ENCODE measurements at places on chromosomes 6 and 20.

DNA sequence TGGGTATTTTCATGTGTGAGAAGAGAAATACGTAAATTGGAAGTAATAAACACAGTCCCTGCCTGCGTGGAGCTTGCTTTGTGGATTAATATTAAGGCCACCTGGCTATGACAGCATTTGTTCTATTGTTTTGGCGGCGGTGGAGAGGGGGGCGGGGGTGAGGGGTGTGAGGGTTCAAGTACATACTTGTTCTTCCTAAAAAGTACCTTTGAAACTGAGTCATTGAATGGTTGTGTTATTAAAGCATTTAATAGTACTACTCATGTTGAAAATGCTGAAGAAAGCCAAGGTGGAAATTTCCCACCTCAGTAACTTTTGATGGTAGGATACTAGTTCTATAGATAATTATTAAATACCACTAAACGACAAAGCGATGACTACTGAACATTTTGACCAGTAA is 95.0 kb downstream of the FOXC1 start:
- no peak for DNase-seq

DNA sequence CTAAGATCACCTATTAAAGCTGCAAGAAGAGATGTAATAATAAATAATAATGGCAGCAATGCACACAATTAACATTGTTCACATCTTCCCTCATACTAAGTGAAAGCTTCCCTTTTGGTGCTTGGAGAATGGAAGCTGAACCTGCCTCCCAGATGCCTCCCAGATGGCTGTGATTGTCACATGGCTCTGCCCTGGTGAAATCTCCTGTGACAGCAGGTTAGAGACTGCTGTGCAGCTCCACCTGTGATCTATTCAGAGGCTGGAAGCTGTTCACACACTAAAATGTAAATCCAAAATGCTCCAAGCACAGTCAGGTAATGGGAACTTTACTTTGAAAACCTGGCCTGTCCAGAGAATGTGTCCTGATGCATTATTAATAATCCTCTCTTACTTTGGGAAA is 41.7 kb upstream of the RGS17 start:
- DNase-seq = no peak

- DNase-seq = no peak
These were observed 348.9 kb upstream of the KCNQ5 start for GRCh38 chr6:72272958-72273357.

- no peak for DNase-seq
These were observed 5.3 kb downstream of the SOBP start for GRCh38 chr6:107495196-107495643.

- no peak for DNase-seq
These were observed 386.0 kb downstream of the SMOC2 start for GRCh38 chr6:168826726-168827585.

DNA sequence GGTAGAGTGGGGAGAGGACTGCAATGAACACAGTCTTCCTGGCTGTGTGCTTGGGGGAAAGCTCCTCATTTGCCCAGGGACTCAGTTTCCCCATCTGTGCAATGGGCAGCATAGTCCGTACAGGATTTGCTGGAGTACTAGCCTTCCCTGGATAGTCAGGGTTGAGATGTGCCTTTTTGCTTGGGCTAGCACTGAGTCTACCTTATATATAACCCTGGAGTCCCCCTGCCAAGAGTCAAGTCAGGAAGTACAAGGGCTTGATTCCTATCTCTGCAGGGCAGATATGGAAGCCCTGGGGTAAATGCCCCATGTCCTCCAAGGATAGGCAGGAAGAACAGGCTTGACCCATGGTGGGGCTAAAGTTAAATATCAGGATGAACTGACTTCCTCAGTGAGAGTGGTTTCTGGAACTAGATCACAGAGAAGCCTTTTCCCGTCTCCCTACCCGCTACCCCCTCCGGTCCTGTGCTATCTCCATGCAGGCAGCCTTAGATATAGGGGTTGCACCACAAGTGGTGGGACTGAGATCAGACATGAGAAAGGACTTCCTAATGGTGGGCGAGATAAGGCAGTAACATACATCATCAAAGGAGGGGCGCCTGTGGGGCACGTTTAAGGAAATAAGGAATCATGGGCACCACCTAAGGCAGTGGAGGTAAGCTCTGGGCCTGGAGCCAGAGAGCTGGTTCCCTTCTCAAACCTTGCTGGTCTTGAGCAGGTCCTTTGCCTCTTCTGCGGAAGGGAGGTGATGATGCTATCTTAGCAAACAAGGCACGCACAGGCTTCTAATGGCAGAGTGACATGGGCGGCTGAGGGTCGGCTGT is 157.9 kb downstream of the MRPL14 start:
- DNase-seq = no peak

- no peak for DNase-seq
These were observed 212.1 kb downstream of the BTBD9 start for GRCh38 chr6:38427492-38428210.

DNA sequence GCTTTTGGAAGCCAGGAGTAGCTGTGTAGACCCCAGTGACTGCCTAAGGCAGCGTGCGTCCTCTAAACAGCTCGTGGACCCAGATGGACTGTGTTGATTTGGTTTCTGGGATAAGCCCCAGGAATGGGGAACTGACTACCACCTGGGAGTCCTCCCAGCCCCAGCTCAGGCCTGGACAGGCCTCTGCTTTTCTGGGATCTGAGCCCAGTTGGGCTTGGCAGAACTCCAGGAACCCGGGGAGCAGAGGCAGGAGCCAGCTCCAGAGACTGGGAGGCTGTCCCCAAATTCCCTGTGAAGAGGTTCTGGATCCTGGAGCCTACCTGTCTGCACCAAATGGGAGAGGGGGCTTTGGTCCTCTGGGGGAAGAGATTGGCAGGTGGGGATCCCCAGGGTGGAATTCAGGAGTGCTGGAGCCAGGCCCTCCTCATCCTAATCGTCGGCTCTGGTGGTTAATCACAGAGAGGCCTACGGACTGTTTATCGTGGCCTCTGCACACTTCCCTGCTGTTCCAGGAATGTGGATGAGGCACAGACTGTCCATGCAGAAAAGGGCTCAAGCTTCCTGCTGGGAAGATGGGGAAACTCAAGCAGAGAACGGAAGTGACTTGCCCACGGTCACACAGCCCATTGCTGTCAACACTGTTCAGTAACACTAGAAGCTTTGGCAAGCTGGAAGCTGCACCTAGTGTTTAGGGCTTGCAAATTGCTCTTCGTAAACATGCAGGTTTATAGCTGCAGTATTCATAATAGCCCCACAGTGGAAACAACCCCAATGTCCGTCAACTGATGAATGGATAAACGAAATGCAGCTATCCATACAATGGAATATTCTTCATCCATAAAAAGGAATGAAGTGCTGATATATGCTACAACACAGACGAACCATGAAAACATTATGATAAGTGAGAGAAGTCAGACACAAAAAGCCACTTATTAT is 100.6 kb downstream of the KCNB1 start:
- DNase-seq = no peak

DNA sequence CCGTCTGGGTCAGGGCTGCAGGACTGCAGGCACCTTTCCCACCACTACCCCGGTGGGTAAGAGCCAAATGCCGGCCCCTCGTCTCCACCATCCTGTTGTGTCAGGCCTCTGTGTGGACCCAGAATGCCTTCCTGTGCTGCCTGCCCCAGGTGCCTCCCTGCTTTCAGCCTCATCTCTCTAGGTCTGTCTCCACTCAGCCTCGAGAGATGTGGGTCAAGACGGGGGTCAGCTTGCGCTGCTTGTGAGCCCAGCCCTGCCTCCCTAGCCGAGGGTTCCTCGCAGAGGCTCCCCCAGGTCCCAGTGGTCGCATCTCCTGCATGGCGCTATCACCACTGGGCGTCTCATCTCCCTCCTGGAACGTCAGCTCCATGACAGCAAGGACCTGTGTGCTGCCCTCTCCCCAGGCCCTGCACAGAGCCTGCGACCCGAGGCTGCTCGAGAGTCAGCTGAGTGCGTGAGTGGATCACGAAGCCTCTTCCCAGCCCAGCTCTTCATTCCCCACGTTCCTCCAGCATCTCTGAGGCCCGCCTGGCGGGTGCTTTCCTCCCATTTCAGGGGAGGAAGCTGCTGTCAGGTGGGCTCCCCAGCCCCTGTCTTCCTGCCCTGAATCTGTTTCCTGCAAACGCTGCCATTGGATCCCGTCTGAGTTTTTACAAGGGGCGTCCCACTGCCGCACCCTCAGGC is 38.7 kb upstream of the ZBP1 start:
- DNase-seq = peak; percentile 7

GRCh38 chr6:33910594-33910993 is 106.8 kb upstream of the MLN start:
- no peak for DNase-seq

DNA sequence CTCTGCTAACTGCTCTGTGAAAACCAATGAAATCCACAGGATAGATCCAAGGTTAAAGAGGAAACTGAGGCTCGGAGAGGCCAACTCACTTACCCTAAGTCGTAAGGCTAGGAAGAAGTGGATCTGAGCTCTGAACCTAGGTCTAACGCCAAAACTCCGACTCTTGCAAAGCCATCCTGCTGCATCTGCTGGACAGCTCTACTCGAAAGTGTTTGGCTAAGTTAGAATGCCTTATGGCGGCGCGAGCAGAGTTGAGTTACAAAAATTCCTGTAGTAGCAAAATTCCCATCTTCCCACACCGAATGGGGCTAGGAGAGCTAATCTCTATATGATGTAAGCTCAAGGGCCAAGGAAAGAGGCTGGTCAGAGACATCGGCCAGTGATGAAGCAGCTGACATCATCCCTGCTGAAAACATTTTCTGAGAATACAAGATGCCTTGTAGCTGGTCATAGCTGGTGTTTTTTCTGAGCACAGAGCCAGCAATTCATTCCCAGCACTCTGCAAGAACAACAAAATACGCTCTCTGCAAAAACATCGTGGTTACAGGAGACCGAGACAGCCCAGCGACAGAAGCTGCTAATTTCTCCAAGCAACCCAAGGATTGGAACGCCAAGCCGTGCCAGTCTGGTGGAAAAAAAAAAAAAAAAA is 1.8 kb downstream of the SPATA2 start:
- no peak for DNase-seq

- DNase-seq = no peak
These were observed 206.3 kb downstream of the ZDHHC14 start for GRCh38 chr6:157587127-157587926.

- no peak for DNase-seq
These were observed 93.3 kb downstream of the CDH22 start for GRCh38 chr20:46214824-46215488.

GRCh38 chr20:45944151-45944964 is 9.9 kb downstream of the PCIF1 start:
- no peak for DNase-seq

DNA sequence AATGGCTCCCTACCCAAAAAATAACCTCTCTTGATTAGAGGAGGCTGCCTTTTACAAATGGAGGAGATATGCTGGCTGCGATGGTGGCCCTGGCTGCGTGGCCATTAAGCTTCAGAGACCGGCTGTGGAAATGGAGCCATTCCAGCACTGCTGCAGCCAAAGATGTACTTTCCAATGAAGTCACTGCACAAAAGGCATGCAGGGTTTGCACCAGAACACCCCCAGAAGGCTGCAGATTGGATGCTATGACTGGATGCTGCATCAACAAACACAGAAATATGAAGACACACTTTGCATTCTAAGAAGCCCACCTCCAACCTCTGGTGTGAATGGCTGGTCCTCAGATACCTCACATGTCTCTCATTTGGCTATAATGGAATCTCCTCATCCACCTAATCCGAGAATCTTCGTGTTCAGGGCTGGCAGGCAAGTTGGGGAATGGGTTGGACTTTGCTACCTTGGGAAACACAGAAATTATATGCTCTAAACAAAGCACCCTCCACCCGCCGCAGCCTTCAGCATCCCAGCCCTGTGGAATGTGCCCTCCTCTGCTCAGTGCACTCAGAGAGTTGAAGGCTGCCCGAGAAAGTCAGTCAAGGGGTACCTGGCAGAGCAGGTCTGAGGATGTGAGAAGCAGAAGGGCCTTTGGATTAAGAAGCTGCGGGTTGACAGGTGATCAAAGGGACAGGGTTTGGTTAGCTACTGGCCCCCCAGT is 35.3 kb downstream of the APCDD1L start:
- no peak for DNase-seq

DNA sequence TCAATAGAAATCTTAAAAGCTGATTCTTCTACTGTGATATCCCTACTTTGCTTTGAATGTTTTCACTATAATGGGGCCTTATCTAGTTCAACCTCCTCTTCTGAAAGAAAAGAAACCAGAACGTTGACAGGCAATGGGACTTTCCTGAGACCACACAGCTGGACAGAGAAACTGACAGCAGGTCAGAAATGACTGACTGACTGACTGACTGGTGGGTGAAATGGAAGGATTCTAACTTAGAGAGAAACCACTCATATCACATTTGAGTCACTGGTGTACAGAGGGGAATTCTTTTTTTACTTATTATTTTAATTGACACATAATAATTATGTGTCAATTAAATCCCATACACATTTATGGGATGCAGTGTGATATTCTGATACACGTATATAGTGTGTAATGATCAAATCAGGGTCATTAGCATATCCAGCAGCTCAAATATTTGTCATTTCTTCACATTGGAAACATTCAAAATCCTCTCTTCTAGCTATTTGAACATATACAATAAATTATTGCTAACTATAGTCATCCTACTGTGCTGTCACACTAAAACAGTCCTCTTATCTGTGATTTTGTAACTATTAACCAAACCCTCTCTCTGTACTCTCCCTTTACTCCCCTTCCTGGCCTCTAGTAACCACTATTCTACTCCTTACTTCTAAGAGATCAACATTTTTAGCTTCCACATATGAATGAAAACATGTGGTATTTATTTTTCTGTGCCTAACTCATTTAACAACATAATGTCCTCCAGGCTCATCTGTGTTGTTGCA is 64.8 kb upstream of the NRSN1 start:
- no peak for DNase-seq

DNA sequence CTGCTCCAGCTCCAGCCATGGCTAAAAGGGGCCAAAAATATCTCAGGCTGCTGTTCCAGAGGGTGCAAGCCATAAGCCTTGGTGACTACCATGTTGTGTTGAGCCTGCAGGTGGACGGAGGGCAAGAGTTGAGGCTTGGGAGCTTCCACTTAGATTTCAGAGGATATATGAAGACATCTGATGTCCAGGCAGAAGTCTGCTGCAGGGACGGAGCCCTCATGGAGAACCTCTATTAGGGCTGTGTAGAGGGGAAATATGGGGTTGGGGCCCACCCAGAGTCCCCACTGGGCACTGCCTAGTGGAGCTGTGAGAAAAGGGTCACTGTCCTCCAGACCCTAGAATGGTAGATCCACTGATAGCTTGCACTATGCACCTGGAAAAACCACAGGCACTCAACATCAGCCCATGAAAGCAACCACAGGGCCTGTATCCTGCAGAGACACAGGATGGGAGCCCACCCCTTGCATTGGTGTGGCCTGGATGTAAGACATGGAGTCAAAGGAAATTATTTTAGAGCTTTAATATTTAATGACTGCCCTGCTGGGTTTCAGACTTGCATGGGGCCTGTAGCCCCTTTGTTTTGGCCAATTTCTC is 70.5 kb downstream of the NINL start:
- DNase-seq = no peak

DNA sequence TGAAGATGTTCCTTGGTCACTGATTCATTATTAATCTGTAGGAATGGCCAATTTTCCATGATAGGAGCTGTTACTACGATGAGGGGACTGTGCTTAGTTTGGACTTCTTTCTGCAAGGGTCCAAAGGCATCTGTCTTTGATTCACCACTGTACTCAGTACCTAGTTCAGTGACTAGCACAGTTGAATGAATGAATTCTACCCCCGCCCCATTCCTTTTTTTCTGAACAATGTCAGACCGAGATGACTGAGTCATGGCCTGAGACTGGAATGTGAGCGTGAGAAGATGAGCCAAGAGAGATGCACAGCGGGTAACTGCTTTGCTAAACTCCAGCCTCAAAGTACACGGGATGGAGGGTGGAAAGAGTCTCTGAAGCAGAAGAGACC is 419 bp upstream of the SNHG17 start:
- no peak for DNase-seq

- no peak for DNase-seq
These were observed 164.5 kb downstream of the CD83 start for GRCh38 chr6:14281811-14282660.

- DNase-seq = no peak
These were observed 49.9 kb upstream of the TMEM30A start for GRCh38 chr6:75334266-75335040.

All from activated CD4-positive, alpha-beta T cell treated with anti-CD3 and anti-CD28 coated beads for 1 hour (primary cell).